ENCODE measurements at places on chromosomes 5 and 9. TPM values are rescaled to one million over a fixed set of nuclear protein-coding genes. Genes with fewer than 3 reads are reported as not detected.

- no peak for DNase-seq
Observed at GRCh38 chr5:131496400-131496713, 138.7 kb downstream of the RAPGEF6 start.

DNA sequence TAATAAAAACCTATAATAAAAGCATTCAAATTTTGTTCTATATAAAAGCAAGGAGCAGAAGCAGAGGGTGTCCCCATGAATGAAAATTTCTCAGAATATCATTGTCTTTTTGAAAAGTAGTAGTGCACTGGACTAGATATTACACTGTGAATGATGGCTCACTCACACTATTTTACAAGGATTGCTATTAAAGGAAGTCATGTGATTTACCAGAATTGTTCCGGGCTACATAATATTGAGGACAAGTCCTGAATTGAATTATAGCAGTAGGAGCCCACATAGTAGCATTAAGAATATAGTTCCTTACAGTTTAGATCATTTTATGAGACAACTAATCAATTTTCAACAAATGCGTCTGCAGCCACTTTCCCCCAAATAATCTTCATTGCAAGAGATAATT lies 7.7 kb upstream of the TLE4 start:
- no peak for DNase-seq

DNA sequence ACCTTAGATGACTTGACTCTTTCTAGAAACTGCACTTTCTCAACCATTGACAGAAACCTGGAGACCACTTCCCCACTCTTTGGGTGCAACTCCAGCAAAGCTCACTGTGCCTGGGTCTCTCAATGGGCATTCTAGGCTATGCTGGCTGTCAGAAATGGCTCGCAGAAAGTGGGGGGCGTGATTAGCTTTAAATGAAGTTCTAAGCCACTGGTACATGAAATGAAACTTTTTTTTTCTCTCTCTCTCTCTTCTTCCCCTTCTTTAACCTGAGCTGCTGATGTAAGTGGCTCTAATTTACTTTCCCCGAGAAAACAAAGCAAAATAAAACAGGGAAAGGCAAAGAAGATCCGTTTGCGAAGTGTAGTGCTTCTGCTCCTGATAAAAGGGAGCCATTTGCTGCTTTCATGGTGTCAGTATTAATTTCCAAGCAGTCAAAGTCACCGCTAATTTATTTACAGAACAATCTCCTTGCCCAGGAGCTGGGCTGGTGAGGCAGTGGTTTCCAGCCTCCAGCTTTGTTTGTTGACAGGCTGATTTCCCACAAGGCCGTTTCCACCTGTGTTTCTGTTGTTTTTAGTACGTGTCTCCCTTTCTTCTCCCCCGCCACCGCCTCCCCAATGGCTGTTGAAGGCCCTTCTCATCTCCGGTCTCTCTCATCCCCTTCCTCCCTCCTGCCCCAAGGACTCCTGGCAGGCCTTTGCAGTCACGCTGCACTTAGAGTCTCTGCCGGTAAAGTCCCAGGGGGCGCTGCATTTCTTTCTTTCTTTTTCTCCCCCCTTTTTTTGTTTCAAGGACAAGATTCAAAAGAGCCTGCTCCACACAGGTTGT lies 422.9 kb downstream of the EBF1 start:
- no peak for DNase-seq

DNA sequence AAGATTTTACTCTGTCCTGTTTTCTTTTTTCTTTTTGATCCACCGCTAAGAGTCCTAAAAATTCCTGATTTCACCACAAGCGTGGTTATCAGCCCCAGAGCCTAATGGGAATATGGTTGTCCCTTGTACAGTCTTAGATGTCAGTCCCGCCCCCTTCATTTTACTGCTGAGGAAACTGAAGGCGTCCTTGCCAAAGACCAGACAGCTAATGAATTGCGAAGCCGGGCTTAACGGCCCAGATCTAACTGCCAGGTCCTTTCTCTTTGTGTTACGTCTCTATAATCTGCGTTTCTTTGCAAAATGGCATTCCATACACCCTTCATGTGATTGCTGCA lies 497 bp downstream of the NSA2 start:
- no peak for DNase-seq

GRCh38 chr5:35518104-35518503 lies 99.6 kb upstream of the SPEF2 start:
- no peak for DNase-seq

Gene ISOC1
- 46.5 TPM for polyA plus RNA-seq

Gene CEL
- polyA plus RNA-seq, result 4.3 TPM

Gene TAS2R1
- polyA plus RNA-seq, result 0.15 TPM

Gene MYMK
- 0.22 TPM for polyA plus RNA-seq

Gene ANKDD1B
- polyA plus RNA-seq, result 6.4 TPM

Data from left renal pelvis (tissue), 4 donors.